ENCODE measurements at places on chromosomes 1 and 21. TPM values are rescaled to one million over a fixed set of nuclear protein-coding genes. Genes with fewer than 3 reads are reported as not detected.

- DNase-seq: no peak
Observed at GRCh38 chr1:205926213-205926612, 17.0 kb downstream of the SLC26A9 start.

CHML gene
- total RNA-seq: 11.3 TPM

LMX1A gene
- not detected for total RNA-seq

GRCh38 chr1:19076841-19077616 is 120.6 kb upstream of the IFFO2 start:
- no peak for DNase-seq

DNA sequence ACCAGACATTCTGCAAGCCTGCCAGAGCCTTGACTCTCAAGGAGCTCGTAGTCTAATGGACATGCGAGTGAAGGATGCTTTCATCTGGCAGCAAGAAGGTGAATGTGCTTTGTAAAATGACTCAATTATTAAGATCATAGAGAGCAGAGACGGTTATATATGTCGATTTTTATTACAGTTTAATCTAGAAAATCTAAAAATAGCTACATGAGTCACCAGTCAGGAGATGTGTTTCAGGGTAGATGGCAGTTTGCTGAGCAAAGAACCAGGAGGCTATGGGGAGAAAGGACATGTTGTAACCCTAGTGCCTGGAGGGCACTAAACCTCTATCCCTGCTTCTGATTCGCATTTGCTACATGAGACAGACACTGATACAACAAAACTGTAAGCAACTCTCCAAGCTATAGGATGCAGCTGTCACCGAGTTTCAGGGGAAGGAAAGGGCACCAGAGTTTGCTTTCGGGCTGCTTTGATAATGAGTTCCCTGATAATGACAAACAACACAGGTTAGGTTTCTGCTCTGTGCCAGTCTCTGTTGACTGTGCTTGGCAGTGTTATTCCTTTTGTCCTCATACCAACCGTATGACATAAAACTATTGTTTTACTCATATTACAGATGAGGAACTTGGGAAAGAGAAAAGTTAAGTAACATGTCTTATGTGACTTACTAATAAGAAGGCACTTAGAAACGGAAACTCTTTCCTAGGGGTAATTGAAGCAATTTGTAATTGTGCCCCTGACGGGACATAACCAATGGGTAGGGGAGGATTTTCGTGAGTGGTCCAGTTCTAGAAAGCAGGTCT is 43.2 kb downstream of the C1orf198 start:
- DNase-seq: peak; percentile 41

- no peak for DNase-seq
Observed at GRCh38 chr21:44957901-44958451, 18.1 kb downstream of the SLX9 start.

DNA sequence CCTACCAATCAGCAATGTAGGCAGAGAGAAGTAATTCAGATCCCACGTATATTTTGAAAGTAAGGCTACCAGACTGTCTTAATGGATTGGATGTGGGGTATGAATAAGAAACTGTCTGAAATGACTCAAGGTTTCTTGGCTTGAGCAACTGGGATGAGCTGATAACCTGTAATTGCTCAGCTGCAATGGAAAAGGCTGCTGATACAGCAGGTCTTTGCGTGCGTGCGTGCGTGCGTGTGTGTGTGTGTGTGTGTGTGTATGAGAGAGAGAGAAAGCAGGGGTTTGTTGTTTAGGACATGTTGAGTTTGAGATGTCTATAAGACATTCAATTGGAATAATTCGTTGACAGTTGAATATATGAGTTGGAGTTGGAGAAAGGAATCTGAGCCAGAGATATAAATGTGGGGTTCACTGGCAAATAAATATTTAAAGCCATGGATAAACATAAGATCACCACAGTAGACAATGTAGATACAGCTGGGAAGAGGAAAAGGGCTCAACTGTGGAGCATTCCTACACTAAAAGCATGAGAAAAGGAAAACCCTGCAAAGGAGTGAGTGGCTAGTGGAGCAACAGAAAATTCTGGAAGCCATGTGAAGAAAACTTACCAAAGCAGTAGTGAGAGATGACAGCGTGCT is 72.9 kb downstream of the UCHL5 start:
- no peak for DNase-seq

VAMP3 gene
- 101 TPM for total RNA-seq

DNA sequence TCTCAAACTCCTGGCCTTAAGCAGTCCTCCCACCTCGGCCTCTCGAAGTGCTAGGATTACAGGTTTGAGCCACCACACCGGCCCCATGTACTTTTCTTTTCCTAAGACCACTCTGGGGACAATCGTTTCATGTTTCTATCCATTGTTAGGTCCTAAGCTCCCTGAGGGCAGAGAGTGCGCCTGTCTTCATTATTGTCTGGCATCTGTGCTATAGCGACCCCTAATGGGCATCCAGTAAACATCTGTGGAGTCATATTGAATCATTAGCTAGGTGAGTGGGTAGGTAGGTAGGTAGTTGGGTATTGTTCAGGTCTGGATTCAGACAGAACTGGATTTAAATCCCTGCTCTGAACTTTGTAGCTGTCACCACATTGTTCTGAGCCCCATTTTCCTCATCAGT is 66.1 kb downstream of the TMEM53 start:
- no peak for DNase-seq

DNA sequence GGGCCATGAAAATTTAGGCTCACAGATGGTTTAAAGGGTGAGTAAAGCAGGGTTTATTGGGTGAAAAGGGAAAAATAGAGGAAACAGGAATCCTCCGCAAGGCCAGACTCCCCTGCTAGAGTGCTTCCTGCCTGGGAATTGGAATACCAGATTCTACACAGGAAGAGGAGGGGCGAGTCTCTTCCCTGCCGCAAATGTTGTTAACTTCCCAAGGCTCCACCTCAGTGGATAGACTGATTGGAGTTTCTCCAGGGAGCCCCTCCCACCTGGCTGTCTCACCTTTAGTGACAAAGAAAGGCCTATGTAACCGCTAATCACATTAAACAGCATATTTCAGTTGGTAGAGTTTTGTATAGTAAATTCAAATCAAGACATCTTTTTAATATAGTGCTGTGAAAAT is 1450.1 kb downstream of the KCNT2 start:
- no peak for DNase-seq

DNA sequence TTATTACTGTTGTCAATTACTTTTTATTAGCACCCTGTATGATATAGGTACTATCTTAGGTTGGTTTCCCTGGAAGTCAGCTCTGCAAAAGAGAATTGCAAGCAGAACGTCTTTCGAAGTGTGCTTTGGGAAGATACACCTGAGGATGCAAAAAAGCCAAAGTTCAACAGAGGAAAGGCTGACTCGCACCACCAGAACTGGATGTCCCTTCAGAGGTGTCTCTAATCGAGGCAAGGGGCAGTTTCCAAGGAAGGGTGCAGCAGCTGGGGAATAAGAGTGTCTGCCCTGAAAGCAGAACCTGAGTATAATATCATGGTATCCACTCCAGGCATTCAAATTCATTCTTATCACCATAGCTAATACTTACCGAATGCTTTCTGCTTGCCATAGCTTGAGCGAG is 149.6 kb downstream of the CACNA1E start:
- no peak for DNase-seq

- DNase-seq: no peak
Observed at GRCh38 chr1:59765011-59765730, 49.6 kb upstream of the HOOK1 start.

DNA sequence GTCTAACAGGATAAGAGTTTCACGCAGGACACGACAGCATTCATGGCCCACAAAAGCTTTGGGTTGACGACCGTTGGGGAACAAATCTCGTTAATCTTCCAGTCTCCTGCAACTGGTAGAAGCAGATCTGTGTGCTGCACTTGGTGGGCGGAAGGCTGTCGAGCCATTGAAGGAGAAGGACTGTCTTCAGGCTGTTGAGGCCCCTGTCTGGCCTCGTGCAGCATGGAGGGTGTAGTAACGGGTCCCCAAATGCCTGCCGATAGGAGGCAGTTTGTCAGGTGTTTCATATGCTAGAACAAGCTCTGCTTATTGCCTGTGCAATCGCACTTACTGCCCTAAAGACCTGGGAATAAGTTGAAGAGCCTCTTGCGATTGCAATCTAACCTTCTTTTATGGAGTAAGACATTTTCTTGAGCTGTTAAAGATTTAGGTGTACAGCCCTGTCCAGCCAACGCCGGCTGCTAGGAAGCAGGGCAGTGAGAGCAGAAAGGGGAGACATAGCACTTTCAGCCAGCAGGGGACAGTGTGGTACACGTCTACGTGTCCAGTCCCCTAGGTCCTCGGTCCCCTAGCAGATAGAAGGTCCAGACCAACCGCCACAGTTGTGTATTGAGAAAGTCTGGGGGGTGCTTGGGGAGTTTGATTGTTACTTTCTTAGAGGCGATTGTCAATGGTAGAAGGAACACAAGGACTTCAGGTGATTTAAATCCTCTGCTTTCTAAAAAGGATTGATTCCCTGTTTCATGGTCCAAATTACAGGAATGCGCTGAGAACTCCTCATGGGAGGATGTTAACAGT is 102.3 kb upstream of the TMPRSS2 start:
- peak; percentile 72 for DNase-seq

C1orf21 gene
- total RNA-seq: 18.0 TPM

GRCh38 chr1:63557365-63557987 is 34.2 kb downstream of the EFCAB7 start:
- peak; percentile 40 for DNase-seq

DNA sequence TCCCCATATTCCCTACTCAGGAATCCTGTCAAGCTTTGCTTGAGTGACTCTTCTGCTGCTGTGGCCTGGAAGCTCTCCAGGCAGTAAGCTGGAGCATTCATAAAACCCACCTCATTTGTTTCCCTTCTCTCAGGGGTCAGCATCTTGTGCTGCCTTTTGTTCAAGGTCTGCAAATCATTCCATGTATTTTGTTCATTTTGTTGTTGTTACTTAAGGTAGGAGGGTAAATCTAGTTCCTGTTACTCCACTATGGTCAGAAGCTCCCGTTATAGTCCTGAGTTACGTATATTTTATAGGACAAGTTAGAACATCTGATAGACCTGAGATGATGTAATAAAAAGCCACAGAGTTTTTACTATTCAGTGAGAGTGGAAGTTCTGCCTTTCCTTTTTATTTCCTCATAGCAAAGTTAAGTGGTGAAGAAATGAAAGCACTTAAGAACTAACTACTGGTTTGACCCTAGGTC is 9.9 kb downstream of the SYNJ1 start:
- no peak for DNase-seq

DNA sequence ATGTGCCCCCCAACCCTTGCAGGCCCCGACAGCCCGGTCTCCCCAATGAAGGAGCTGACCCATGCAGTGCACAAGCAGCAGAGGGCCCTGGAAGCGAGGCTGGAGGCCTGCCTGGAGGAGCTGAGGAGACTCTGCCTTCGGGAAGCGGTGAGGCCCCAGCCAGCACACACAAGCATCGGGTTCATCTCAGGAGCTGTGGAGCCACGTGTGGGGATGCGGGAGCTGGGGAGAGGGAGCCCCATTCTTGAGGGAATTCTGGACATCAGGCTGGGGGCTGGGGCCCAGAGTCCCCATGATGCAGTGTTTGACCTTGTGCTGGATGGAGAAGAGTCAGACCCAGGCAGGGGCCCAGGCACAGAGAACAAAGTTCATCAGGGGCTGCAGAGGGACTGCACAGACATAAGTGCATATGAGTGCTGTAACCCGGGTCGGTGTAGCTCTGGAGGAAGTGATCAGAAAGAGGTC is 4.8 kb downstream of the INAVA start:
- DNase-seq: no peak

FNDC5 gene
- 0.51 TPM for total RNA-seq

- DNase-seq: peak; percentile 89
Observed at GRCh38 chr21:45439161-45439872, 34.4 kb downstream of the COL18A1 start.

GRCh38 chr1:80896781-80897356 is 903.9 kb upstream of the ADGRL2 start:
- DNase-seq: peak; percentile 55

GRCh38 chr1:119204197-119204960 is 63.9 kb upstream of the WARS2 start:
- DNase-seq: no peak

CRYZL1 gene
- 23.9 TPM for total RNA-seq
